Neural cell (in vitro differentiated cells): ENCODE measurements at places on chromosomes 6 and 20. TPM values are rescaled to one million over a fixed set of nuclear protein-coding genes. Genes with fewer than 3 reads are reported as not detected.

Gene SAMD10
- polyA plus RNA-seq: 23.3 and 28.7 TPM in 2 replicates

Gene SLC16A10
- 1.5 and 3.7 TPM in 2 replicates for polyA plus RNA-seq

Gene COL11A2
- 9.8 and 20.2 TPM in 2 replicates for polyA plus RNA-seq

Gene WFDC2
- not detected in 2 replicates for polyA plus RNA-seq

Gene RBM24
- polyA plus RNA-seq: 3.4 and 4.9 TPM in 2 replicates

Gene MTO1
- polyA plus RNA-seq: 30.6 and 34.4 TPM in 2 replicates

Gene RAMACL
- polyA plus RNA-seq: 1.6 and 1.9 TPM in 2 replicates

Gene CLVS2
- polyA plus RNA-seq: 11.5 and 12.9 TPM in 2 replicates

Gene ANKRD6
- 43.5 and 57.1 TPM in 2 replicates for polyA plus RNA-seq

Gene HMGCLL1
- 54.2 and 59.7 TPM in 2 replicates for polyA plus RNA-seq

Gene C4A
- 4.4 and 7.2 TPM in 2 replicates for polyA plus RNA-seq

Gene CST2
- not detected in 2 replicates for polyA plus RNA-seq

Gene RAB5IF
- 187 and 205 TPM in 2 replicates for polyA plus RNA-seq

Gene NKAPL
- polyA plus RNA-seq: not detected in 2 replicates

Gene FRK
- not detected in 2 replicates for polyA plus RNA-seq

Gene ASIP
- not detected in 2 replicates for polyA plus RNA-seq

Gene SEC63
- polyA plus RNA-seq: 30.1 and 34.8 TPM in 2 replicates

Gene PPARD
- polyA plus RNA-seq: 1.3 and 1.7 TPM in 2 replicates

Gene TCF21
- polyA plus RNA-seq: not detected in 2 replicates

Gene ARG1
- polyA plus RNA-seq: not detected in 2 replicates

Gene POLR1H
- 42.8 and 51.4 TPM in 2 replicates for polyA plus RNA-seq

Gene CNR1
- 493 and 512 TPM in 2 replicates for polyA plus RNA-seq

Gene EPB41L1
- 38.2 and 57.8 TPM in 2 replicates for polyA plus RNA-seq

Gene ATXN1
- polyA plus RNA-seq: 23.6 and 28.2 TPM in 2 replicates

Gene PRELID3B
- polyA plus RNA-seq: 38.5 and 50.5 TPM in 2 replicates

Gene TM9SF4
- polyA plus RNA-seq: 17.8 and 18.3 TPM in 2 replicates
